ENCODE measurements at places on chromosomes 7 and 10. TPM values are rescaled to one million over a fixed set of nuclear protein-coding genes. Genes with fewer than 3 reads are reported as not detected.

DNA sequence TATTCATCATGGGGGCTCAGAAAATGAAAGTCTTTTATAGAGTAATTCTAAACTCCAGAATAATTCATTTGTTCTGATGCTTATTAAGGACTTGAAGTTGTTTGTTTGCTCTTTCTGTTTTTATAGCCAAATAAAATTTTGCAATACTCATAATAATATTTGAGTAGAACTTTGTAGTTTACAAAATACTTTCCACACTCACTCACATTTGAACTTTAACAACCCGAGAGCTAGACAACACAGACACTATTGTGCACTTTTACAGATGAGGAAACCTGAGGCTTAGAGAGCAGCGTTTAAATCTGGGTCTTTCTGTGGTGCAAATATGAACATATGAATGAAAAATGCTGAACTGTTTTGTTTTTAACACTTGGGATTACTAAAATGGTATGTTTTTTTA is 126.8 kb downstream of the KAT6B start:
- no peak for DNase-seq

Gene TPK1
- polyA plus RNA-seq: 2.8 TPM

Gene GATA3
- polyA plus RNA-seq: 0.33 TPM

Gene IGFBP1
- 0.16 TPM for polyA plus RNA-seq

Gene ANKRD61
- 1.0 TPM for polyA plus RNA-seq

Gene GPR26
- not detected for polyA plus RNA-seq

DNA sequence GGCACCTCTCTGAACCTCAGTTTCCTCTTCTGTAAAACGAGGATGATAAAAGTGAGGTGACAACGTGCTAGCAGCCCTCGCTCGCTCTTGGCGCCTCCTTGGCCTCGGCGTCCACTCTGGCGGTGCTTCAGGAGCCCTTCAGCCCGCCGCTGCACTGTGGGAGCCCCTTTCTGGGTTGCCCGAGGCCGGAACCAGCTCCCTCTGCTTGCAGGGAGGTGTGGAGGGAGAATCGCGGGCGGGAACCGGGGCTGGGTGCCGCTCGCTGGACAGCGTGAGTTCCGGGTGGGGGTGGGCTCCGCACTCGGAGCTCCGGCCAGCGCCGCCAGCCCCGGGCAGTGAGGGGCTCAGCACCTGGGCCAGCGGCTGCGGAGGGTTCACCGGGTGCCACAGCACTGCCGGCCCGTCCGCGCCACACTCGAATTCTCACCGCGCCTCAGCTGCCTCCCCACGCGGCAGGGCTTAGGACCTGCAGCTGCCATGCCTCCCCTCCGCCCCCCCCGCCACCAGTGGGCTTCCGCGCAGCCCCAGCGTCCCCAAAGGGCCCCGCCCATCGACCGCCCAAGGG is 24.3 kb upstream of the ACSL5 start:
- DNase-seq: no peak

DNA sequence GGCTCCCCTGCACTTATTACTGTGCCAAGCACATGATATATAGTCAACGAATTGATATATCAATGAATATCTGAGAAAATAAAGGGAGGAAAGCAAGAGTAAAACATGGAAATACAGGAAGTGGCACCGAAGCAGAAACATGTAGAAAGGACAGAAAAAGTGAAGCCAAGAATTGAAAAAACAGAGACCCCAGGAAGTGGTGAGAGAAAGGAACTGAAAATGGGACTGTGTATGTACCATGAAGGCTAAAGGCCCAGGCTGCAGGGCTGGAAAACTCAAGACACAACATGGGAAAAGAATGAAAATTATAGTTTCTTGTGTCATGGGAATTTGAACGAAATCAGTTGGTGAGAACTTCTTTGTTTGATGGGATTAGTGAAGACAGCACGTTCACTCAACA is 60.6 kb downstream of the MAP3K8 start:
- DNase-seq: no peak

DNA sequence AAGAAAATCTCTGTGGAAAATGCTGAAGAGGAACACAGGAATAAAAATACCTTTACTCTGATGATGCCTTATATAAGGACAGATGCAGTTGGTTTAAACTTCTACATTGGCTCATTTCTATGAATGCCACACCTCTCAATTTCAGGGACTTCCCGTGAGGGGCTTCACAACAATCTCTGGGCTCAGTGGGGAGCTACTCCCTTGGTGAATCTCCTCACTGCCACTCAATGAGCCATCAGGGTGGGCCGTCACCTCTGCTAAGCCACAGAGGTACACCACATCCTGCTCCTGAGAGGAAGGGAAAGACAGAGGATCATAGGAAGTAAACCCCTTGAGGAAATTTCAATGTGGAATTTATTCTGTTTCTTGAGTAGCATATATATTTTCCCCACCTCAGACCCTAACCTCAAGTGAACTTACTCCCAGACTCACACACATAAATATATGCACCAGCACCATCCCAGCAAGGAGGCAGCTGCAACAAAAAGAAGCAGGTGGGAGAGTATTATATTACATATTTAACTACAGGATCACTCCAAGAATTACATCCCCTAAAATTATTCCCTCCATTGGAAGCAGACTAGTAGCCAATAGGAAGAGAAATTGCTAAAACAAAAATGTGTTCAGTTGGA is 63.3 kb upstream of the PRSS1 start:
- no peak for DNase-seq

Gene ETV1
- 11.0 TPM for polyA plus RNA-seq

Gene CPED1
- 8.4 TPM for polyA plus RNA-seq

- no peak for DNase-seq
Observed at GRCh38 chr7:66804001-66804400, 63.5 kb downstream of the RABGEF1 start.

GRCh38 chr10:115660391-115660790 is 567.2 kb downstream of the ATRNL1 start:
- DNase-seq: no peak

GRCh38 chr7:92699966-92700514 is 109.8 kb upstream of the FAM133B start:
- no peak for DNase-seq
